ENCODE measurements at places on chromosomes 13 and 19. TPM values are rescaled to one million over a fixed set of nuclear protein-coding genes. Genes with fewer than 3 reads are reported as not detected.

- peak; percentile 69 for DNase-seq
These were observed at the start of gene FXYD5 for GRCh38 chr19:35154525-35155406. FXYD5 (plus strand) TSS chr19:35154735; CDS start chr19:35155551, 816 bp downstream.

ZNF554 gene
- total RNA-seq: 2.3 TPM

ZNF556 gene
- not detected for total RNA-seq

DNA sequence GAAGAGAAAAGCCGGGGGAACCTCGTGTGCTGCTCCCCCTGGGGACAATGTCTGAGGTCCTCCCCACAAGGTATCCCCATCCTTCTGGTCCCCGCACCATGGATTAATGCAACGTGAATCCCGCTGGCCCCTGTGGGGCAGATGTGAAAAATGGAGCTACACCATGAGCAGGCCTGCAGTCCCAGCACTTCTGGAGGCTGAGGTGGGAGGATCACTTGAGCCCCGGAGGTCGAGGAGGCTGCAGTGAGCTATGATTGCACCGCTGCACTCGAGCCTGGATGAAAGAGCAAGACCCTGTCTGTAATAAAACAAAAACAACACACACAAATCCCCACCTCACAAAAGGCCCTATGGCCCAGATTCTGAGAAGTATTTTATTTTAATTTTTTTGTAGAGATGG is 1.2 kb upstream of the CFD start:
- DNase-seq: no peak

DNA sequence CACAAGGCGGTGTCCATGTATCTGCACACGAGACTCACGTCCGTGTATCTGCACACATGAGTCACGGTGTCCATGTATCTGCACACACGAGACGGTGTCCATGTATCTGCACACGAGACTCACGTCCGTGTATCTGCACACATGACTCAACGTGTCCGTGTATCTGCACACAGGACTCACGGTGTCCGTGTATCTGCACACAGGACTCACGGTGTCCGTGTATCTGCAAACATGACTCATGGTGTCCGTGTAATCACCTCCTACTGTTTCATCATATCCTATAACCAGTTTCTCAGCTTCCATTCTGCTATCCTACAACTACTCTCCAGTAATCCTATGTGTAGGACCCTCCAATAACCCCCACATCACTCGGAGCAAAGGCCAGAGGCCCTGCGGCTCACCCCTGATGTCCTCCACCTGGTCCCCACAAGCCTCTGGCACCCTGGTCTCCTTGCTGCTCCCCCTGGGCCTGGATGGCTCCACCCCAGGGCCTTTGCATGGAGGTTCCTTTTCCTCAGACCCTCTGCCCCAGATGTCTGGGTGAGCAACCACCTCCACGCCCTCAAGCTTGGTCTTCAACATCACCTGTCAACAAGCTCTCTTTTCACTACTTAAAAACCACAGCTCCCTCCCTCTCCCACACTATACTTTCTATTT is 2.5 kb upstream of the TMEM255B start:
- DNase-seq: no peak

- DNase-seq: peak; percentile 82
These were observed 25.9 kb downstream of the ACSBG2 start for GRCh38 chr19:6161271-6161850.

DNA sequence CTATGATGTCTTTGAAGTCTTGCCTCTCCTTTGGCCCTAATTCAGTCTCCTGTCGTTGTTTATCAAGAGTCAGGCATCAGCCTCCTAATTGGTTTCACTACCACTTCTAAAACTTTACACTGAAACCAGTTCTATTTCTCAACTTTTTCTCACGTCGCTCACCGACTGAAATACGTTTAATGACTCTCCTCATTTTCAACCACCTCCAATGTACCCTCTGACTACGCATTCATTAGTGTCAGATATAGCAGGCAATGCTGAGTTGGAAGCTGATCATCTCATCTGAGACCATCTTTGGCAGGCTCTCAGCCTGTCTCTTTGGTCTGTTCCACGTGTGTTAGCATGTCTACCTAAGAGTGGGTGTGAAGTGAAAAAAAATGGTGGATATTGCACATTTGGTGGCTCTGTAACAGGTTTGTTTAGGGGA is 128.1 kb downstream of the KL start:
- no peak for DNase-seq

DNA sequence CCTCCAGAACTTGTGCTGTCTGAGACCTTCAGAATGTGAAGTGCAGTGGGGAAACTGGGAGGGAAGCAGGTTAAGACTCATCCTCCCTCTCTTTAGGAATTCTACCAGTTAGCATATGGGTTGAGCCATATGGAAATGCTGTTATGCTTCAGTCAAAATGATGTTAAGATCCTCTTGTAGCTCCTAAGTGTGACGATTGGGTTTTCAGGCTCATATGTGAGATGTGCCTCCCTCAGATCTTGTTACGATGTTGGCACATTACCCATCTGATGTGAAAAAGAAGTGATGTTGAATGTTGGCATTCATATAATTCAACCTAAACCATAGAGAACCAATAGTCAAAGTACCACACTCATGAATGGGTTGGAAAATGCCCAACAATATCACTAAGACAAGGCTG is 67.8 kb upstream of the IPO5 start:
- no peak for DNase-seq

DNA sequence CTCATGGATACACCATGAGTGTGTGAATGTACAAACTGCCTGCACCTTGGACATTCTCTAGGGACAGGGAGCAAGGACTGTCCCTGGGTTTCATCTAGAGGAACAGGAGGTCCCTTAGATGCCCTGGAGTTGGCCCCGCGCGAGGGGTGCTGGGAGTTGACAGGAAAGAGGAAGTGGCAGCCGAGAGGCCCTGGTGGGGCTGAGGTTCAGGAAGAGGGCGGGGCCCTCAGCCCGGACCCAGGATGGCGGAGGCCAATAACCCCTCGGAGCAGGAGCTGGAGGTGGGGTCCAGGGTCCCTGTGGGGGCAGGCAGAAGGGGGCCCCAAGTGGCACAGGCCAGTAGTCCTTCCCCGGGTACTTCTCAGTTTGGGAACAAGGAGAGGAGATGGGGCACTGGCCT is 6.9 kb downstream of the PKN1 start:
- DNase-seq: peak; percentile 71
